ENCODE measurements at places on chromosomes 1 and 21. TPM values are rescaled to one million over a fixed set of nuclear protein-coding genes. Genes with fewer than 3 reads are reported as not detected.

TDRD10 gene
- polyA plus RNA-seq = 1.4 TPM

GRCh38 chr1:228794173-228794572, 58.9 kb downstream of the RHOU start:
- DNase-seq = no peak

DNA sequence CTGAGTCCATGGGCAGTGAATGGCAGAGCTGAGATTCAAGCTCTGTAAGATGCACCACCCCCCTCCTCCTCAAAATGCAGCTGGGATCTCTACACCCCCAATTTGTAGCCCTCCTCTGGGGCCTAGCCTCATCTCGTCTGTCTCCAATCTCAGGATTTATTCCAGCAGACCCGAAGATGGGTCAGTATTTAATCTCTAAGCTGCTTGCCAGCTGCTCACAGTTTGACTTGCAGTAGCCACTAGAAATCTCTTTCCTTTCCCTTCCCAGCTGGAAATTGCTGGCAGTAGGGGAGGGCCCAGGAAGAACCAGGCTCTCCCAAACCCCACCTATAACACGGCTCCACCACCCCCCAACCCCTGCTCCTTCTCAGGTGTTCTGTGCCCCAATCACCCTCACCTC, 1.5 kb downstream of the LACTBL1 start:
- DNase-seq = no peak

DNA sequence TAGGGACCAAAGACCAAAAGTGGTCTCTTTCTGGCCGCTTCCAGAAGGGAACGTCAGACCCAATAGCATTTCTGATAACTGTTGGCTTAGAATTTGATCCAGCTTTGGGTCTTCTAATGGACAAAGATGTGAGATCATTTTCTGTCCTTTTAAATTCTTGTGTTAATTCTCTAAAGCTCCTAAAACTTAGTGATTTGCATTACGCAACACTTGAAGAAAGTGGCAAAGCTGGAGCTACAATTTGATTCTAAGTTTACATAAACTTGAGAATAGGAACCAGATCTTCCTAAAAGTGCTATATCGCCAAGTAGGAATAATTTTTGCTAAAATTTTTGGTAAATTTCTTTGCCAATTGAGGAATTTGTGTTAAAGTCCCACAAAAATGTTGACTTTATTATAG, 21.6 kb upstream of the PLA2G4A start:
- no peak for DNase-seq

GRCh38 chr1:17259233-17259873, 10.5 kb downstream of the PADI3 start:
- DNase-seq = no peak

GRCh38 chr21:29189353-29189752, 58.9 kb downstream of the MAP3K7CL start:
- DNase-seq = no peak

CYB561D1 gene
- polyA plus RNA-seq = 9.7 TPM

DNA sequence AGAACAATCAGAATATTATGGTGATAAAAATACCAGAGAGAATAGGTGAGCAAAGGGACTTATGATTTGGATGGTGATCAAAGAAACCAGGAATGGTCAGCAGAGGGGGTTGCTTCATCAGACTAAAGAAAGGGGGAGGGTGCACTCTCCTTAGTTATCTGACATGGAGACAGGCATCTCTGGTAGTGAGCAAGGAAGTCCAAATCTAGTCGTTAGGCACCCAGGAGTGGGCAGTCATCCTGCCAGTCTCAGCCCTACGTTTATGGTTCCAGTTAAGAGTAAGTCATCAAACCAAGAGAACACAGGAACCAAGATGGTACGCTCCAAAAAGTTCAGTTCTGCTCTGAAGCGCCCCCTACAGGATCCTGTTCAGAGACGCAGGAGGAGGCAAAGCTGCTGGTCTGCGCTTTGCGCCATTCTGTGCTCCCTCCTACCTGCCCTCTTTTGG, 28.6 kb downstream of the EBNA1BP2 start:
- DNase-seq = no peak

GRCh38 chr1:12168451-12169160, 1.8 kb downstream of the TNFRSF1B start:
- DNase-seq = no peak

OXCT2 gene
- 0.85 TPM for polyA plus RNA-seq

DNA sequence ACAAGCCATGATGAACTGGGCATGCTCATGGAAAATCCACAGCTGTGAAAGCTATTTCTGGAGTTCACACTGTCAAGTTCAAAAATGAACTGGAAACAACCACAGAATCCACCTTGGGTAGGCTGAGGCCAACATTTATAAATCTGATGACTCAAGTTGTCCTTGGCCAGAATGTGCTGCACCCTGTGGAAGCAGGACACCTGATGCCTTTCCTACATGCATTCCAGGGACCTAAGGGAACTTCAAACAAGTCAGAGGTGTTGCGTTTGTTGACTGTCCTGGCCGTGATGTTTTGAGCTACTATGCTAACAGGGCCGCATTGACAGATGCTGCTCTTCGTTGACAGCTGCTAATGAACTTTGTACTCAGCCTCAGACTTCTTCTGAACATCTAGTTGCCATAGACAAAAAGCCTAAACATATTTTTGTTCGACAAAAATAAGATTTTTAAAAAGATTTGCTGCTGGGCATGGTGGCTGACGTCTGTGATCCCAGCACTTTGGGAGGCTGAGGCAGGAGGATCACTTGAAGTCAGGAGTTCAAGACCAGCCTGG, 127.9 kb upstream of the SLC45A1 start:
- DNase-seq = no peak

DNA sequence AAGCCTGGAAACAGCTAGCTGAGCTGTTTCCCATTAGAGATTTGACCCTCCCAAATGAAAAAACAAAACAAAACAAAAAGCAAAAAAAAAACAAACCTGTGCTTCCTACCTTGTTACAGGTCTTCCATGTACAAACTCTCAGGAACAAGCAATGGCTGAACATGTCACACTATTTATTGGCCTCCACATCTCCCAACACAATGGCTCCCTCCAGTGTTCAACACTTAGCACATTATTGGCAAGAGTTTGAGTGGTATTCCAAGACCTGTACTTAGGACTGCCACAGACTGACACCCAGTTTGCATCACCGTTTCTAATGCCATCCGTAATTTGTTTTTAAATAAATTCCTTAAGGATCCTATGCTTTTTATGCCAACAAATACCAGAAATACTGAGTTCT, 195.0 kb upstream of the OLFM3 start:
- peak; percentile 70 for DNase-seq

CDA gene
- polyA plus RNA-seq = 3.8 TPM

GRCh38 chr1:98557895-98558294, 103.6 kb upstream of the SNX7 start:
- DNase-seq = no peak

GRCh38 chr1:166902279-166902678, 26.2 kb upstream of the TADA1 start:
- DNase-seq = no peak

GBP3 gene
- polyA plus RNA-seq = 14.2 TPM

GRCh38 chr1:28056129-28056925, 32.1 kb downstream of the EYA3 start:
- DNase-seq = no peak

SLC5A9 gene
- polyA plus RNA-seq = 20.6 TPM

GRCh38 chr21:44697811-44698734, 1.1 kb downstream of the KRTAP10-12 start:
- DNase-seq = no peak

- DNase-seq = no peak
Observed at GRCh38 chr1:236491469-236492136, 32.2 kb upstream of the LGALS8 start.

CD164L2 gene
- 0.13 TPM for polyA plus RNA-seq

- DNase-seq = no peak
Observed at GRCh38 chr21:34865400-34866241, 183.5 kb downstream of the RUNX1 start.

DNA sequence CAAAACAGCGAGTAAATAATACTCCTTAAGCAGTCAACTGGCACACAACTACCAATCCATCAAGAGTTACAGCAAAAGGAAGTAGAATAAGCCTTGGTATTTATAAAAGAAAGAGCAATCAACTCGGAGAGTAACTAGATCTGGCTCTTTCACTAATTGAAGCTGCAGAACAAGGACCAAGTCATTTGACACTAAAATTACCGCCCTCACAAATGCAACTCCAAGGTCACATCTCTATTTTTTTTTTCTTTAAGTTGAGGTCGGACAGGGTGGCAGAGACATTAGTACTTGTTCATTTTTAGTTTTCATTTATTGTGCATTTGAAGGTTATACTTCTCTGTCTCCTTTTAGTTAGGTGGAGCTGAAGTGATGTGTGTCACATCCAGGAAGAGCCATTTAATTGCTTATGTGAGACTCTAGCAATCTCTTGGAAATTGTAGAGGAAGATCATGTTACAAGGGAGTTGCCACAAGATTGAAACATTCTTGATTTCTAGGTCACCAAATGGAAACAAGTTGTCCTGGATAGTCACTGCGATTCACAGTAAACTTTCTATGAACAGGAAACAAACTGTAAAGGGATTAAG, 138.1 kb upstream of the ADAMTS5 start:
- DNase-seq = peak; percentile 68
